ENCODE measurements at places on chromosomes 7 and 10.

GRCh38 chr7:151283302-151283701, 34.8 kb upstream of the SMARCD3 start:
- DNase-seq: no peak

DNA sequence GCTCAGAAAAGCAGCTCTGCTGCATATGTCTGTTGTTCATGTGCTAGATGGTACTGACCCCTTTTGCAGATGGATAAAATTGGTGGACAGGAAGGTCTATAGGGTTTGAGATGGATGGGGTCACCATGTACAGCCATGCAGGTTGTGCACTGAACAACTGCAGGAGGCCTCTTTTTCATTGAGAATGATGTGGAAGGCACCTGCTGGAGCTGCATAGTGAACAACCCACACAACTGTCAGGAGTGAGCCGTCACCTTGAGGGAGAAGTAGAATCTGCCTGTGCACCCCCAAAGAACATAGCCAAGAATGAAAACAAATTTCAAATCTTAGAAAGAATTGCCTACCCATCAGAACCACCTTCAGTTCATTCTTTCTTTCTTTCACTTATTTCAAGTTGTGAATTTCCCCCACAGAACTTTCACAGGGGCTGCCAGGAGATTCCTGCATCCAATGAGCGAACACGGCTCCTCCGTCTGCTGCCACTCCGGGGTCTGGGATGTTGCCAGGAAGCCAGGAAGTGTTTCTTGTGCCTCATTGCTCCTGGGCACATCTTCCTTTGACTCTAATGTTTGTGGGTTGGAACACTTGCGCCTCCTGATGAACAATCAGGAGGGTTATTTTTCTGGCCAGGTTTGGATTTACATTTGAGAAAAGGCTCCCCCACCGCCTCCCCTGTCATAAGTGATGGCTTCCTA, 53.7 kb upstream of the DOCK1 start:
- no peak for DNase-seq

- DNase-seq: no peak
These were observed 145.5 kb downstream of the MYOF start for GRCh38 chr10:93336678-93337077.

GRCh38 chr7:49443515-49443914, 329.9 kb upstream of the VWC2 start:
- no peak for DNase-seq

All from stimulated activated CD4-positive, alpha-beta T cell treated with anti-CD3 and anti-CD28 coated beads, Interleukin-1b, Interleukin-23, amount 100 ng/mL, for 4 hours (primary cell).